ENCODE measurements at places on chromosomes 3 and 15.

- no peak overlapping the region for H3K27ac ChIP-seq
- no peak overlapping the region for H3K4me3 ChIP-seq
- peaks cover 27% of the 10 kb centered on the region for H3K4me1 ChIP-seq
- H3K36me3 ChIP-seq = peaks cover 3% of the 10 kb centered on the region
- H3K27me3 ChIP-seq = no peaks in the 10 kb centered on the region
Measured at GRCh38 chr15:85754989-85755388, 39.7 kb downstream of the KLHL25 start.

DNA sequence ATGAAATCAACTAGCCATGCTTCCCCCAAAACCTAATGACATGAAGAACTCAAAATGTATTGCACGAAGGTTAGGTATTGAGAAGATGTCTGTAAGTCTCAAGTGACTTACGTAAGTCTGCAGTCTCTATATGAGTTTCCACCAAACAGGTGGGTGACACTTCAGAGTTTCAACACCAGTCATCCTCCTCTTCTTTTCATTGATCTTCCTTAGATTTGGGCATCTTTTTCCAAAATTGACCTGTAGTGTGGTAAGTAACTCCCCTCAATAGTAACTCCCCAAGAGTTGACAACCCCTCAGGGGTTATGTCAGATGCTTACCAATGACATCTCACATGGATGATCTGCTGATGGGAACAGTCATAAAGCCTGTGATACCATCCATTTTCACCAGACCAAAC, 46.1 kb downstream of the GPR176 start:
- H3K4me1 ChIP-seq = no peaks in the 10 kb centered on the region
- no peaks in the 10 kb centered on the region for H3K27me3 ChIP-seq
- no peak overlapping the region for H3K4me3 ChIP-seq
- no peak overlapping the region for H3K27ac ChIP-seq

DNA sequence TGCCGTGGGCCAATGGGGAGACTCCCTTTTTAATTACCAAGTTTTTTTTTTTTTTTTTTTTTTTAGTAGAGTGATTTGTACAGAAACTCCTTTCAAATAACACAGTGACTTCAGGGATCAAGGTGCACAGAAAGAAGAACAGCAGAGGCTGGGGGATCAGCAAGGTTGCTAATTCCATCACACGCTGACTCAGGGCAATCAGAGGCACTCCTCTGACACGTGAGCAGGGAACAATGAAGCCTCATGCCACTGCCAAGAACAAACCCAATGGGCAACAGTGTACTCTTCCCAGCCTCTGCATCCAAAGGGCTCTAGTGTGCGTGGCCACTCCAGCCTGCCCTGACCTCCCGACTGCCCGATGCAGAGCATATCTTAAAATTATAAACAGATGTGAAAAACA, 186.7 kb upstream of the WNT5A start:
- H3K27me3 ChIP-seq = no peaks in the 10 kb centered on the region
- no peak overlapping the region for H3K27ac ChIP-seq
- no peaks in the 10 kb centered on the region for H3K36me3 ChIP-seq
- no peaks in the 10 kb centered on the region for H3K4me1 ChIP-seq
- no peak for DNase-seq

GRCh38 chr3:140093742-140094141, 158.8 kb downstream of the CLSTN2 start:
- H3K36me3 ChIP-seq = no peaks in the 10 kb centered on the region
- no peak overlapping the region for H3K4me3 ChIP-seq
- peak; percentile 74 for DNase-seq

DNA sequence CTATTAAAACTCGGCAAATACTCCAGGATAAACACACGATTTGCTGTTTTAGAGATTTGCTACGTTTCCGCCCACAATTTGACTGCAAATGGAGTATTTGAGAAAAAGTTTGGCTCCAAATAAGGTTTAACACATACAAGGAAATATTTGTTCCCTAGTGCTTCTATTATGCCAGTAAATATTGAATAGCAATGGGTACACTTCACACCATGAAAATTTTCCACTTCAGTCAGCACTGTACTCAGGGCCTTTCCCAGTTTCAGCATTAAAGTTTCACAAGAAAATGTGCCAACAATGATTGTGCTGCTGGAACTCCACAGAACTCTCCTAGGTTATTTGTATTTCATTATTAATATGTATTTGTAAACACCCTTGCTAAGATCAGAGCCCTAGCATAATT, 498.0 kb downstream of the TBL1XR1 start:
- DNase-seq = no peak
- H3K4me3 ChIP-seq = no peak overlapping the region
- H3K27ac ChIP-seq = no peak overlapping the region
- no peaks in the 10 kb centered on the region for H3K4me1 ChIP-seq
- H3K36me3 ChIP-seq = no peaks in the 10 kb centered on the region
- no peaks in the 10 kb centered on the region for H3K27me3 ChIP-seq
